Fibroblast of mammary gland (primary cell): ENCODE measurements at places on chromosomes 2 and 18.
A peak's percentile ranks its signal among the peaks of the same experiment; 100 is the strongest.

DNA sequence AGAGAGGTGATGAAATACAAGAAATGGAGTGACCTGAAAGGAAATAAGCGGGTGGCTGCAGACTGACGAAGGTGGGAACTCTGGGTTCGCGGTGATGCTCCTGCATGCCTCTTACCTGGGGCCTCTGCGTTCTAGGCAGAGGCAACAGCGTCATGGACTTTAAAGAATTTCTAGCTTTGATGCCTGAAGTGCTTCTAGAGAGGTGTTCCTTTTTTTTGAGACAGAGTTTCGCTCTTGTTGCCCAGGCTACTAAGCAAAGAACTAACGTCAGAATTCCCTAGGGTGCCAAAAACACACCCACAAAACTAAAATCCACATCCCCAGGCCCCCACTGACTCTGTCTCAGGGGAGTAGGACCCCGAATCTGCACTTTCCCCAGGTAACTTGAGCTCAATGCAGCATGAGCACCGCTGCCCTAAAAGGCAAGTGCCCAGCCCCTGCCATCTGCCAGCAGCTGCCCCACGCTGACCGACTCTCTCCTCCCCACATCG is 110.5 kb upstream of the ID2 start:
- DNase-seq: no peak

DNA sequence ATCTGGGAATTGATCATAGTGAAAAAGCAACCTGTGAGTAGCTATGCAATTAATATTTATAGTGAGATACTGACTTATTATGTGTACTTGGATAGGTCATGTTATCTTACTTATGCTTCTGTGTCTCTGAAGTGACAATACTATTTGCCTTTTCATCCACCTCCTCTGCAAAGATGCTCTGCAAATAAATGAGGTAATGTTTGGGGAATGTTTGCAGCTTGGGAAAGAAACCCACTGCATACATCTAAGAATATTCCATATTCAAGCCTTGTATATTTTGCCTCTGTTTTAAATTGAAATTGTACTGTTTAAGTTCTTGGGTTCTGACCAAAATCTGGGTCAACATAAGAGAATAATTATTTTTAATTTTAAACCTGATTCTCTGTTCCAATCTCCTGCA is 217.4 kb upstream of the DTNA start:
- DNase-seq: no peak

DNA sequence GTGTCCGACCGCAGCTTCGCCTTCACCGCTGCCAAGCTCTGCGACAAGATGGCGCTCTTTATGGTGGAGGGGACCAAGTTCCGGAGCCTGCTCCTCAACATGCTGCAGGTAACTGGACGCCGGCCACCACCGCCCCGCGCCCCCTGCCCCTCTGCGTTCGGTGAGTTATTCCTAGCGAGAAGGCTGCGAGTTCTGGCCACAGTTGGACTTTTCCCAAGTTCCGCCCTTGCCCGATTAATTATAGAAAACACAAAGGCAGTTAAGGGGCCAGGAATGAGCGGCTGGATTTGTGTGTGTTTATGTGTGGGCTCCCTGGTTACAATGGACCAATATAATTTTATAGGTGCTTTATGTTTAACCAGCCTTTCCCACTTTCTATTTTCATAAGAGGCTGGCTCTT is 189.2 kb downstream of the SMAD7 start:
- no peak for DNase-seq

DNA sequence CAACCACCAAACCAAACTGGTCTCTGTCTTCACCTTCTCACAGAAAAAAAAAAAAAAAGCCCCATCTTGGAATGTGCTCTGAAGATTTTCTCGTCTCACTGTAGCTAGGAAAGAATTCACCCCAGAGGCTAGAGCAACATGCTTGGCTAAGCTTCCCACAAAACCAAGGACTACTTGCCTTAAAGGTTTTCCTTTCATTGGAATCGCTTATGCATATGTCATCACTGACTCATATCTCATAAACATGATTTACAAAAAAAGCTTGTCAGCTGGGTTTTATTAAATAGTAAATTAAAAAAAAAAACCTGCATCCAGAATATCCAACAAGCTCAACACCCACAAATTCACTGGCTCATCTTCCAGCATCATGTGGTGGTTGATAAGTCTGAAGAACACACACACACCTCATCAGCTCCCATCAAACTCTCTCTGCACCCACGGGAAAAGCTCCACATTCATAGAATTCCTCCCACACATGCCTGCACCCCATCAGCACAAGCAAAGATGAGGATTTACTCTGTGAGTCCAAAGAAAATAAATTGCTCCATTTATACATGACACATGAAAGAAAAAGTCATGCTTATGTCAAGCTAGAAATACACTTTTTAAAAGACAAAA is 182.0 kb upstream of the TRIB2 start:
- peak; percentile 97 for DNase-seq

DNA sequence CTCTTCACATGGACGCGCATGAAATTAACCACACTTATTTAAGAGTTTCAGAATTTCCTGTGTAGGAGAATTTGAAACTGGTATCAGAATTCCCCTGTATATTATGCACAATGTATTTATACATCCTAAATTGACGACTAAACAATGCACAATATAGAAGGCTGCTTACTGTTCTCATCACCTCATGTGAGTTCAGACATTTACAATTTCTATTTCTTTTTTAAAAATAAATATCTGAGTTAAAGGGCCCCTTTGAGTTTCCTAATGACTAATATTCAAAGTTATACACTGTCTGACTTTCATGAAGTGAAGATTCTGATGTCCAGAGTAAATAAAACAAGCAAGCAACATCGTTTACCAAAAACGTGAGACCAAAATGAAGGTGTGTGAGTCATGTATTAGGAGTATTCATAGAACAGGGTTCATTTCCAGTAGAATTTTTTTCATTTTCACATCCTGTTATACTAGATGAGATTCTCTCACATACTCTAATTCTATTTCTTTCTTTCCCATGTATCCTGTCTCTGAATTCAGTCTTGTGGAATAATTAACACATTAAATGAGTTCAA is 406.2 kb downstream of the NUP35 start:
- DNase-seq: no peak

DNA sequence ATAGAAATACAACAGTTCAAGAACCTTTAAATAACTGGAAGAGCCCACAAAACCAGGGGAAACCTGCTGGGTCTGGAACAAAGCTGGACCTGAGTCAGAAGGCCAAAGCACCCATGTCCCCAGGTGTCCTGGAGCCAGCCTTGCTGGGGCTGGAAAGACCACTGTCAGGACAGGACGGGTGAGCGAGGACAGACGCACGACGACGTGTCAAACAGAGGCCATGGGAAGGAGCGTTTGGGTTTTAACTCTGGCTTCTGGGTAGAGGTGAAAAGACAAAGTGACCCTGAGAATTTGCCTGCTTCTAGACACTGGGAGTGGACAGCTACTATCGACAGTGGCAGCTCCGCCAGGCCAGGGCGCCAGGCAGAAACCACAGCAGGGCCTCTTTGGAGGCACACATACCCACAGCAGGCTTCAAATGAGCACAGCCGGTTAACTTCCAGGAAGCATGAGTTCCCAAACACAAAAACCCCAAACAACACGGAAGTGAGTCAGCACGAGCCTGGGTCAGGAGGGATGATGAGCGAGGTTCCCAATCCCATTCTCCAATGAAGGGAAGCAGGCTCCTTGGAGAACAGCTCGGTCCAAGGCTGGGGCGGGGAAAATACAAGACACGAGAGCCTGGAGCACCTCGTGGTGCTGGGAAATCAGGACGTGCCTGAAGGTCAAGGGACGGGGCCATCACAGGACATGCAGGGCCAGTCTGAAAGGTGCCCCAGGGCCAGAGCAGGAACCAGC is 208.0 kb downstream of the TWIST2 start:
- peak; percentile 47 for DNase-seq

DNA sequence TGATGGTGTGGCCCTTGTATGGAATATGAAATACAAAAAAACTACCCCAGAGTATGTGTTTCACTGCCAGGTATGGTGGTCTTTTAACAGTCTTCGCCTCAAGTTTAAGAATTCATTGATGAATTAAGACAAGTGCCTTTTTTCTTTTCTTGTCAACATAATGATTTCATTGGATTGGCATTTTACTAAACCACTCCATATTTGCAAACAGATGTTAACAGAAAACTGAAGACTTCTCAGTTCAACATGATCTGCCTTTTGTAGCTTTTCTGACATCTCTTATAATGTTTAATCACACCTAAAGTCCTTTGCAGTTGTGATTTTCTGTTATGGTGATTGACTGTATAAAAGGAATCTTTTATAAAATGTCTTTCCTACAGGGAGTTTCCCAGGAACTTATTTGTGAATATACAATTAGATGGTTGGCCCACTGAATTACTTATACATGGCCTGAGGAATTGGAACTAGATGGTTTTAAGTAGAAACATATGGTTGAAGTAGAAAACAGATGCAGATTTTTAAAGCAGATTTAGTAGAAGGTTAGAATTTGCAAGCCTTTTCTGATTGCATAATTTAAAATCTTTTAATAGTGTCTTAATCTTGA is 39.7 kb downstream of the DYNC1I2 start:
- peak; percentile 62 for DNase-seq

DNA sequence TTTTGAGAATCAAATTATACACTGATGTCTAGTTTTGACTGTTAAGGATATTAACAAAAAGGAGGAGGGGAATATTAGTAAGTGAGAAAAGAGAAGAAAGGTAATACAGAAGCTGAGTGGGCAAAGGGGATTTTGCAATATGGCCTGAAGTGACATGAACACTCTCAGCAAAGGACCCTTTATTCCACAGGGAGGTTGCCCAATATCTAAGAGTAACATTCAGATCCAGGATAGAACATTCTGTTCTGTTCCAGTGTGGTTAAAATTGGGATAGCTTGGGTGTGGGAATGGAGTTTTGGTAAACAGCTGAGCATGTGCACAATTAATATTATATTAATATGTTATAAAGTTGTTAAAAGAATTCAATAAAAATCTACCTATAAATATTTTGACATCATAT is 120.1 kb downstream of the ZNF385B start:
- DNase-seq: peak; percentile 88

- DNase-seq: no peak
These were observed 58.0 kb downstream of the CCDC88A start for GRCh38 chr2:55361465-55362189.

- peak; percentile 31 for DNase-seq
These were observed 84.0 kb downstream of the EVA1A start for GRCh38 chr2:75476761-75477160.

DNA sequence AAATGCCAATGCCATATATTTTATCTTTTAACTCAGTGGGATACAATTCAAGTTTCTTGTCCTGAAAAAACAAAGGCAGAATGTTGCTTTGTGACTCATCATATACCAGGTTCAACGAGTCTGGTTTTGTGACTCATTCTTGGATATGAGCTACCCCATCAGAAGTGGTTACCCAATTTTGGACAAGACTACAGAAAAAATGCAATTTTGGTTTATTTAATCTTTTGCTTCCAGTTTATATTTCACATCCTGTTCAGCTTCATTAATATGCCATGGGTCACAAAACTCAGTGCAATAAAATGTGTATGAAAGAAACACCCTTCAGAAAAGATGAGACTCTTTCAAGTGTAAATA is 25.0 kb downstream of the FN1 start:
- DNase-seq: peak; percentile 91

GRCh38 chr18:42275949-42276730 is 321.1 kb downstream of the PIK3C3 start:
- no peak for DNase-seq

DNA sequence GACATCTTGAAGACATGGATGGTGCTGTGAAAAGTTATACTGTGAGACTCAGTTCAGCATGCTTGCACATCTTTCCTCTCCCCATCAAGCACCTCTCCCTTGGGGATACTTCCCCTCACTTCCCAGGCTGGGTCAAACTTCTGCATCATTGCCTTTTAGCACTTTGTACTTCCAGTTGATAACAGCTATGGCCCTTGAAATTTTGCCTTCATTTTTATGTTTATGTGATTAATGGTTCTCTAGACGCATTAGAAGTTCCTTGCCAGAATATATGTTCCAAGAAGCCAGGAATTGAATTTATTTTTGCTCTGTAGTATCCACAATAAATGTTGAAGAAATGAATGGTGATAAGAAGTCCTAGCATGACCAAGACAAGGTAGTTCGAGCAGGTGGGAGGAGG is 120.9 kb upstream of the ST6GAL2 start:
- DNase-seq: no peak

- DNase-seq: peak; percentile 93
These were observed 537.1 kb upstream of the ID2 start for GRCh38 chr2:8144785-8145184.

DNA sequence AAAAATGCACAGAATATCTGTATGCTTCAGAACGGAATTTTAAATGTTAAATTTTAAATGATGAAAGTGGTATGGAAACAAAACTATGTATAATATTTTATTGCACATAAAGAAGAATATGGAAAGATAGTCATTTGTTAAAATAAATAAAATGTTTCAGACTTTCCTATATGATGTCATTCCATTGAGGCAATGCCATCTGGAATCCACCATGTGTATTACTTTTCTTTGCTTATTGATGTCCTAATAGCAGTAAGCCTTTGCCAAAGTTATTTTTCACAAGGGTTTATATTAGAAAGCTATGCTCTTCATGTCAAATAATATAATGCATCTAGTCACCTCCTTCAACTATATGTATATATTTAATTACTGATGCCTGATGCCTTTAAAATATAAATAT is 601.6 kb upstream of the PKDCC start:
- no peak for DNase-seq

DNA sequence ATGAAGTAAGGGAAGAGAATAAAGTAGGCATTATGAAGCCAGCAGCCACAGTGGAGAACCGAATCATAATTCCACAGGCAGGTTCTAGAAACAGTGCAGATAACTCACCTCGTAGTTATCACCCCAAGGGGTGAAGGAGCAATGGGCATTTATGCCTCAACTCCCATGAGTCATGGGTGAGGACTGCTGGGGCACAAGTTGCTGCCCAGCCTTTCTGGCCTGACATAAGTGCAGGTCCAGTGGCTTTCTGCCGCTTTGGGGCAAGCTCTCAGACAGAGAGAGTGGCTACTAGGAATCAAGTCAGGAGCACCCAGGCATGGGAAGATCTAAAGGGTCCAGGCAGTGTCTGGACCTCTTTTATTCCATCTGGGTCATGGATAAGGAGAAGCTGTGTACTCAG is 149.8 kb downstream of the SUCLG1 start:
- DNase-seq: no peak

GRCh38 chr2:10588931-10589330 is 100.8 kb downstream of the NOL10 start:
- no peak for DNase-seq

DNA sequence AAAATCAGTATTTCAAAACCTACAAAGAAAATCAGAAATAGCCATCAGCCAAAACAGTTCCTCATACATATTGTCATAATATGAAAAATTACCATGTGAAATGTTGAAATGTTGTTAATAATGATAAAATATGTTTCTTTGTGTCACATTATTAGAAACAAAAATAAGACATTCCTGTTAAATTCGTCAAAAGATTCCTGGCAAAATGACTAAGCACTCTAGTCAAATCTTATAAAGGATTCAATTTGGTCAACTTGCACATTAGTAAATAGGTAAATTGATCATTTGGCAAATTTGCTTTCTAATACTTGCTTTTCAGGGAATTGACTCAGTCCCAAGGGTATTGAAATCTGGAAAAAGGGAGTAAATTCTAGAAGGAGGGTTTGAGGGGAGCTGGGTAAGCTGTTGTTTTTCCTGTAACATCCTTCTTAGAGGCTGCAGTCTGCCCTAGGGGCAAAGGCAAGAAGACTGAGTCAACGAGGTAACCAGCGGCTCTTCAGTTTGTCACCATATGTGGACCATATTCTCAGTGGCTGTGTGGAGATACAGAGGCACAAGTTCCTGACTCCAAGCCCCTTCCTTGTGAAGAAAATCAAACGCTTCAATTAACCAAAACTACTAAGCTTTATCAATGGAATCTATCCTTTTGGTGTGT is 482.3 kb downstream of the TNS1 start:
- DNase-seq: peak; percentile 16
